A673 (cell line): ENCODE measurements at places on chromosomes 16 and 17.
A peak's percentile ranks its signal among the peaks of the same experiment; 100 is the strongest.

DNA sequence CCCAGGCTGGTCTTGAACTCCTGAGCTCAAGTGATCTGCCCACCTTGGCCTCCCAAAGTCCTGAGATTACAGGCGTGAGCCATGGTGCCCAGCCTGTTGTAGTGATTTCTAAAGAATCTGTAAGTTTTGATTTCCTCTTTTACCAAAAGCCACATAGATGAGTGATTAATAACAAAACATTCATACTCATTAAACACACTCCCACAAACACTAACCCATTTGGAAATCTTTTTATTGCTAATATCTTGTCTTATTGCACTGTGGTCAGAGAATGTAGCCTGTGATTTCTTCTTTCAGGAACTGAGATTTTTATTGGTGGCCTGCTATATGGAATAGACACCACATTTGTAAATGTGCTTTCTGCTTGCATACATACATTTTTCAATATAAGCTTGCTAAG, 31.6 kb downstream of the MYH10 start:
- no peak for DNase-seq

- DNase-seq, result no peak
These were observed 6.7 kb upstream of the DPEP3 start for GRCh38 chr16:67986949-67987348.

- no peak for DNase-seq
These were observed 21.5 kb downstream of the SLC7A6OS start for GRCh38 chr16:68289202-68289601.

- no peak for DNase-seq
These were observed 148.3 kb downstream of the SHISA9 start for GRCh38 chr16:13049688-13050087.

DNA sequence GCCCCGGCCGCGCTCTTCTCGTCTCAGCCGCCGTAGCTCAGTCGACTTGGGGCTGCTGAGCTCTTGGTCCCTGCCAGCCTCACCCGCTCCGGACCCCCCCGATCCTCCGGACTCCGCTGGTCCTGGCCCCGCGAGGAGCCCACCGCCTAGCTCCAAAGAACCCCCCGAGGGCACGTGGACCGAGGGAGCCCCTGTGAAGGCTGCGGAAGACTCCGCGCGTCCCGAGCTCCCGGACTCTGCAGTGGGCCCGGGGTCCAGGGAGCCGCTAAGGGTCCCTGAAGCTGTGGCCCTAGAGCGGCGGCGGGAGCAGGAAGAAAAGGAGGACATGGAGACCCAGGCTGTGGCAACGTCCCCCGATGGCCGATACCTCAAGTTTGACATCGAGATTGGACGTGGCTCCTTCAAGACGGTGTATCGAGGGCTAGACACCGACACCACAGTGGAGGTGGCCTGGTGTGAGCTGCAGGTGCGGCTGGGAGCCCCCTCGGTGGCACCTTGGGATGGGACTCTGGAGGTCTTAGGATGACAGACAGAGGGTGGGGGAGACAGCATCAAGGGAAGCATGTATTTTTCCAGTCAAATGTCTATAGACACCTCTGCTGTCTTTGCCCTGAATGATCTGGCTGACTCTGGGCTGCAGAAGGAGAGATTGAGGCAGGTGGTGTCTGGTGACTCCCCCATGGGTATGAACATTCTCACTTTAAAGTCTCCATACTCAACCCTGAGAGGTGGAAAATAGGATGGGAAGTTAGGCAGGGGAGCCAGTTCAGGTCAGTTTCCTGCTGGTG, 635 bp downstream of the WNK4 start:
- no peak for DNase-seq

DNA sequence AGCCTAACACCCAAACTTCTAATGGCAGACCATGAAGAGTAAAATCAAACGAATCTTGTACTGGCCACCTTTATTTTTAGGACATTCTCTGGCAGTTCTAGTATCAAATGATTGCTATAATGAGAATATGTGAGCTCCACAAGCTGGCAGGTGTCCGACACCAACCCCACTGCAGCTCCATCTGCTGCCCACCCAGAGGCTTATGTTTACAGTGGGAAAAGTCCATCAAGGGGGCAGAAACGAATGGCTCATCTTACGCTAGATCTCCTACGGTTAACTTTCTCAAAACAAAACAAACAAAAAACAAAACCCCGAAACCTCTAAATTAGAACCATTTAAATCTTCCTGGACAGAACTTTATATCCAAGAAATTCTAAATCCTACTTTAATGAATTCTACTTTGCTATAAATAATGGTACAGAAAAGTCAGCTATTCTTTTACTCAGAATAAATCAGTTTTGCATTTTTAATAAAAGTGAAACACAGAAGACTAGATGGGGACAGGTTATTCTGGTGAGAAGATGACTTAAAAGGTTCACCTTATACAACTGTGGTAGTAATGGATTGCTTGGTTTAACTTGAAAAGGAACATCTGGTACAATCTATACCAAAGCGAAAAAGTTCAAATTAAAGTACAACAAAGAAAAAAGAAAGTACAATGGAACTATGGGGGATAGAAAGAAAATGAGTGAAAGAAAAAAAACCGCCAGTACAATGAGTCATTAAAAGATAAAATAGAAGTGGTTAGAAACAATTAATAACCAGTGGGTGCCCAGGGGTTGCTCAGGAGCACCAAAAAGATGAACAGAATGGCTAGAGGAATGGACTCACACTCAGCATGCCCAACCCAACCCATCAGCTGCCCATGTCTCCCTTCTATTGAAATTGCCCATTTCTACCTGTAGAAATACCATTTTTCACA, 40.2 kb downstream of the GRB2 start:
- DNase-seq, result no peak

DNA sequence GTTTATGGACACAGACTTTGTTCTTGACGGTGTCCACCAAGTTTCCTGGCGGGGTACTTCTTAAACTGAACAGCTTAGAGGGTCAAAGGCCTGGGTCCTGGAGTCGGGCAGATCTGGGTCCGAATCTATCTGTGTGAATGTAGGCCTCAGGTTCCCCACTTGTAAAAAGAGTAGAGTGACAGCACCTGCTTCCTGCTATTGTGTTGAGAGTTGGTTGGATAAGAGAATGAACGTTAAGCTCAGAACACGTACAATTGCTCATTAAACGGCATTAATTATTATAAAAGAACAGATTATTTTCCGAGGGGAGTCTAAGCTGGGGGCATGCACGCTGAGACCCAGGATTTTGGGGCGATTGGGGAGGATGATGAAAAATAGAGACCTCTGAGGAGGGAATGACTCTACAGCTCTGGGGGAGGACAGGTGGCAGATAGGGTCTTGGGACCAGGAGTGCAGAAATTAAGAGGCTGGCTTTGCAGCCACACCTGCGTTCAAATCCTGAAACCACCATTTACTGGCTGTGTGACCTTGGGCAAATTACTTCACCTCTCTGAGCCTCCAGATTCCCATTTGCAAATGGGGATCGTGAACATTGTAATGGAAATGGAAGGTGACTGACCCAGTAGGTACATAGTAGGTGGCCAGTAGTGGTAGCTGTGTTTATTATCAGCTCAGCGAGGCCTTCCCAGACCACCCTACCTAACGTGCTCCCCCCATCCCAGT, 862 bp downstream of the CLEC16A start:
- DNase-seq, result no peak

GRCh38 chr17:27481327-27481726, 25.1 kb downstream of the KSR1 start:
- no peak for DNase-seq

- DNase-seq, result peak; percentile 61
These were observed at the start of gene CX3CL1 for GRCh38 chr16:57372372-57373116. Gene CX3CL1 (plus strand): TSS chr16:57372490. CDS start chr16:57372569, 79 bp downstream.

DNA sequence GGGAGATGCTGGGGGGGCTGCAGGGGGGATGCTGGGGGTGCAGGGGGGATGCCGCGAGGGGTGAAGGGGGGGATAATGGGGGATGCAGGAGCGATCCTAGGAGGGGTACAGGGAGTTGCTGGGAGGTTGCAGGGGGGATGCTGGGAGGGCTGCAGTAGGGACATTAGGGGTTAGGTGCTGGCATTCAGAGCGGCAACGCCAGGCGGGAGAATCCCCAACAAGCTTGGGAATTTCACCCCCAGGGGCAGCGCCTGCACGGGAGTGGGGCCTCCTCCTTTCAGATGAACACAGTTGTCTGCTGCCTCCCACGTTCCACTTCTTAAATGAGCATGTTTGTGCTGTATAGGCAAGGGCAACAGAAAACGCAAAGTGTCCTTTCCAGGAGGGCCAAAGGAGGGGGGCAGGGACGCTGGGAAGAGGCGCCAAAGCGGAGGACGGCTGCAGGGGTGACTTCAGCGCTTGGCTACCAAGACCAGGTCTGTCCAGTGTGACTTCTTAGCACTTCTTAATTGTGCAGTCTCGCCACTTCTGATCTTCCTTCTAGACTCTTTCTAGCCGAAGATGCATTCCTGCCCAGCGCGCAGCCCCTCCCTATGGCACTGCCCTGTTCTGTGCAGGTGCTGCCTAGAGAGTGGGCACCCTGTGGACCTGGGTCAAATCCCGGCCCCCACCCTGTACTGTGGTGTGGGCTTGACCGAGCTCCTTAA, 2.0 kb upstream of the SLC6A4 start:
- no peak for DNase-seq

DNA sequence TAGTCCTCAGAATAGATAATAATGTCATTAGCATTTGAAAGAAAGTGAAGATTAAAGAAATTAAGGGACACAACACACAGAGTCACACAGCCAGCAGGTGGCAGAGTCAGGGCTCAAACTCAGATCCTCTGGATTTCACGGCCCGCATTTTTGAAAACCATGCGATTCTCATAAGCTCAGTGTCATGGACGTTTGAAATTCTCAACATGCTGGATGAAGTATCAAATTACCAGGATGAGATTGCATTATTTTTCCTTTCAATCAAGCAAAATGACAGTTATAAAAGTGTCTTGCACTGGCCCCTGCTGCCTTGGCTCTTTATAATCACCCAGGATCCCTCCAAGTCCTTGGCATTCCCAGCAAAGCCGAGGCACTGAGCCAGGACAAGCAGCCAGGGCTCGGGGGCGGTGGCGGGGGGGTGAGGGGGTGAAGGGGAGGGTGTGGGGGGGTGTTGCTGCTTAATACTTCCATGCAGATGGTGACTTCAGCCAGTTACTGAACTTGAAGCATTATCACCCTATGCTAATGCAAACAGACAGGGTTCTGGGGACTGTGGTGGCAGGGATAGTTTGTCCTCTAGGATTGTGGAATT, 6.6 kb upstream of the BMERB1 start:
- DNase-seq, result peak; percentile 87

- no peak for DNase-seq
These were observed 263.7 kb upstream of the RPL38 start for GRCh38 chr17:73939806-73940205.

DNA sequence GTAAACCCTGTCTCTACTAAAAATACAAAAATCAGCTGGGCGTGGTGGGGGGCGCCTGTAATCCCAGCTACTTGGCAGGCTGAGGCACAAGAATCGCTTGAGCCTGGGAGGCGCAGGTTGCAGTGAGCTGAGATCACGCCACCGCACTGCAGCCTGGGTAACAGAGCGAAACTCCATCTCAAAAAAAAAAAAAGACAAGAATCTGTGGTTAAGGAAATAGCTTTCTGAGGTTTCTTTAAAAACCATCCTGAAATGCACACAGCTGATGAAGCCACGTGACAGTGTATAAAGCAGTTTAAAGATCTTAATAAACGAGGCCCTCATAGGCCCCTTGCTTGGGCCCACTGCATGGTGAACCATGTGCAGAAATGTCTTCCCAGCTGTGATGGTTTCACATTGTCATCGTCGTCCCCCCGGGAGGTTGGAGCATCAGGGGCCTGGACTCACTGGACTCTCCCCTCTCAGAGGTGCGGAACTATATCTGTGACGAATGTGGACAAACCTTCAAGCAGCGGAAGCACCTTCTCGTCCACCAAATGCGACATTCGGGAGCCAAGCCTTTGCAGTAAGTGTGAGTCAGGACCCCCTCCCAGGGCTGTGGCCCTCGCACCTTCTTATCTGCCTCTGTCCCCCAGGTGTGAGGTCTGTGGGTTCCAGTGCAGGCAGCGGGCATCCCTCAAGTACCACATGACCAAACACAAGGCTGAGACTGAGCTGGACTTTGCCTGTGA, 16.2 kb downstream of the ZNF276 start:
- DNase-seq, result no peak

DNA sequence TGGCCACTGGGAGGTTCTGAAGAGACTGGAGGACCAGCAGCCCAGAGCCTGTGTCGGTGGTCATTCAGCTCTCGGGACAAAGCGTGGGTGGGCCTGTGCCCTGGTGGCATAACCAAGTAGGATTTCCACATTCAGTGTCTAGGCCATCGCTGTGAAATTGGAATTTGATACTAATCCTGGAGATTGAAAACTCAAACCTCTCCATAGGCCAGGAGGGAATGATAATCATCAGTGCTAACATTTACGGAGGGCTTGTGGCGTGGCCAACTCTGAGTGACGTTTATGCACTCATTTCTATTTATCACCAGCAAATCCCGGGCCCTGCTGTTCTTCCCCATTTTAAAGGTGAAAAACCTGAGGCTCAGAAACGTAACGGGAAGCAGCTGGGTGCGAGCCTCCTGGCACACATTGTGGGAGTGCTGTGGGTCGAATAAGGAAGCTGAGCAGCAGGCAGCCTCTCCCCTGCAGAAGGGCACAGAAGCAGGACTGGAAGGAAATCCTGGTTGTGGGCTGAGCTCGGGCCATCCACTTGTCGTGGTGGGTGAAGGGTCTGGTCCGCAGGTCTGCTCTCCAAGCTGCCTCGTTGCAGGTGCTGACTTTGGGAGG, 33.1 kb downstream of the RAI1 start:
- no peak for DNase-seq

DNA sequence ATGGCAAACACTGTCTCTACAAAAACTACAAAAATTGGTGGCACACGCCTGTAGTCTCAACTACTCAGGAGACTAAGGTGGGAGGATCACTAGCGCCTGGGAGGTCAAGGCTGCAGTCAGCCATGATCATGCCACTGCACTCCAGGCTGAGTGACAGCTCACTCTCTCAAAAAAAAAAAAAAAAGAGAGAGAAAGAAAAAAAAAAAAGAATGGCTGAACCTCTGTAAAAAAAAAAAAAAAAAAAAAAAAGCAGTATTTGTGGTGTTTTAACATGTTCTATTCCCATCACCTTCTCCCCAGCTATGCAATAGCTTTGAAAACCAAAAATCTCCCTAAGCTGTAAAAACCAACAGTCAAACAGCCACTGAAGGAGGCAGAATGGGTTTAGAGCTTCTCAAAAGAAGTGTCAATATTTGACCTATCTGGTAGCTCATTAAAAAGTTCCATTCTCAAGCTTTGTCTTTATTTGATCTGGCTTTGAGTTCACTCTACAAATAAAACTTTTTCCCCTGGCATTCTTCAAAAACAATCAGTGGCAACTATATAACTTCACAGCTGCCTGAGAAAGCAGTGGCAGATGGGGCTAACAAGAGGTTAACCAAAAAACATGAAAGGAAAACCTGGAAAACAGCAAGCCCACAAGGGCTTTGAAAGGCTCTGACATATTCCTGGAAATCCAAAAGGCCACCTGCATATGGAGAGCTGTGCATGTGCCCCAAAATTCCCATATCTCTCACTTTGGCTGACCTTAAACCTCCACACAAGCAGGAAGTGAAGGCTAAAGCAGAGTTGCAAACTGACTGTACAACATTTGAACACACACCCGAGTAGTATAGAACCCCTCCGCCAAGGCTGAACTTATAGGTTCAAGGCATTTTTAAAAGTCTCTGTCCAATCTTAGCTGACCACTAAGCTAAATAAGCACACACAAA, 36.0 kb downstream of the USP32 start:
- DNase-seq, result no peak

GRCh38 chr16:80319181-80319580, 221.6 kb upstream of the DYNLRB2 start:
- no peak for DNase-seq
